ENCODE measurements at places on chromosomes 7 and 10.

- DNase-seq: no peak
These were observed 1.6 kb downstream of the SEPHS1 start for GRCh38 chr10:13346283-13347042.

- DNase-seq: no peak
These were observed 20.3 kb downstream of the ZCCHC24 start for GRCh38 chr10:79425074-79425532.

DNA sequence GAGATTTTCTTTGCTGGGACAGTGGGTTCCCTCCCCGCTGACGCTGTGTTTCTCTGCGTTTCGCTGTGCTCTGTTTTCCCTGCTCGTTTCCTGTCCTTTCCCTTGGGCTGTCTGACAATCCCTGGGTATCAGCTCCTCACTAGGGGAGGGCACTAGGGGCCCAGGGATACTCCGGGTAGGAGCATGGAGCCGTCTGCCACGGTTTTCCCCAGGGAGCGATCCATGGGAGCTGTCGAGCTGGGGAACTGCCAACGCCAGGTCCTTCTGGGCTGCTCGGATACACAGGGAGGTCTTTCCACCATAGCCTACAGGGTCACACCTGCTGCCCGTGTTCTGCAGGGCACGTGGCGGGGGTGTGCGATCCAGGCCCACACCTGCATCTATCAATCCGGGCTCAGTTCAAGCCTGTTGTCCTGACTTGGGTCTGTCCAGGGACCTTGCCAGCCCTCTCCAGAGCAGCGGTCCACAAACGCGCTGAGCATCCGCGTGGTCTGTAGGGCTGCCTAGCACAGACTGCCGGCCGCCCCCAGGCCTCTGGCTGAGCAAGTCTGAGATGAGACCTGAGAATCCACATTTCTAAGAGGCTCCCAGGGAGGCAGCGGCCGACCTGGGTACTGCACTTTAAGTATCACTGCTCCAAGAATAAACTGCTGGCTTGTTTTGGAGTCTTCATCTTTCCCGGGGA, 263.1 kb downstream of the ELFN1 start:
- DNase-seq: no peak

DNA sequence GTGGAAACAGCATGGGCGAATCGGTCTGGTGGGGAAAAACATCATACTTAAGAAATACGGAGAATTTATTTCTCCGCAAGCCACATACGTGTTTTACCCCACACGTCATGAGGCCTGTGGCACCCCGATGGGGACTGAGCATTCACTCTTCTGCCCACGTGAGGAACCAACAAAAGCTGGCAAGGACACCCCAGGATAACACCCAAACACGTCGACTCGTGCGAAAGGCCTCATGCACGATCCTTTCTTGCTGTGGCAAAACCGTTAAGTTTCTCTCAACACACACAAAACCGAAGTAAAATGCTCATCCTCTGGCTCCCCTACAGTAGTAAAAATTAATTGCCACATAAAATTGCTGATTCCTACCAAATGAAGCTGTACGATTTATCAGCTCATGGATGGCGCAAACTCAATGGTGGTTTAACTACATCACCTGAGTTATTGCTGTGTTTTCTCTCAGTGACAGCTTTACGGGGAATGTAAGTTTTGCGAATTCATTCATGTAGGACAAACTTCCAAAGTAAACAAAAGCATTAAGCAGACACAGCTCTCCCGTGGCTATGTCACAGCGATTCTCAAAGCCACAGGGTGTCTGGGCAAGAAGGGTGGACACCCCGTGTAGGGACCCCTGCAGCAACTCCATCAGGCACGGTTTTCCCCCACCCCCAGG, 97.0 kb downstream of the CTBP2 start:
- DNase-seq: no peak

DNA sequence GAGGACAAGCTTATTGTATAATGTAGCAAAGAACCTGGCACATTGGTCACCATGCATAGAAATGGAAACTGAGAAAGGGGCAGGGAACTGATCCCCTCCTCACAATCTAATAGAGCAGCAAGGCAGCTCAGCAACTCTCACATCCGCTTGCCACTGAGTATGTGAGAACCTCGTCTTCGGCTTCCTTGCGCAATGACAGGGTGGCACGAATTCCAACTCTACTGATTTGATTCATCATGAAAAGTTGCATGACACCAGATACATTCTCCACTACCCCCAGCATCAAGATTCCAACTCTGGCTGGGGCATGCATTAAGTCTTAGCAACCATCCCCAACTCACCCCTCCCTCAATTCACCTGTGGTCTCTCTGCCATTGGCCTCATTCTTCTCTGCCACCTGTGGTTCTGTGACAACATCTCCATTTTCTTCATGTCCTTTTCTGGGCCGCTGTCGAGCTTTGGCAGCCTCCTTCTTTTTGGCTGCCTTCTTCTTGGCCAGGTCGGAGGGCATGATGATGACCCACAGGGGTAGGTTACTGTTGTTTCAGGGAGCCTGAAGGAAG, 976 bp downstream of the ABCF2 start:
- DNase-seq: no peak

Data from COR-L47 (cell line).